ENCODE measurements at places on chromosomes 7 and 10. TPM values are rescaled to one million over a fixed set of nuclear protein-coding genes. Genes with fewer than 3 reads are reported as not detected.

DNA sequence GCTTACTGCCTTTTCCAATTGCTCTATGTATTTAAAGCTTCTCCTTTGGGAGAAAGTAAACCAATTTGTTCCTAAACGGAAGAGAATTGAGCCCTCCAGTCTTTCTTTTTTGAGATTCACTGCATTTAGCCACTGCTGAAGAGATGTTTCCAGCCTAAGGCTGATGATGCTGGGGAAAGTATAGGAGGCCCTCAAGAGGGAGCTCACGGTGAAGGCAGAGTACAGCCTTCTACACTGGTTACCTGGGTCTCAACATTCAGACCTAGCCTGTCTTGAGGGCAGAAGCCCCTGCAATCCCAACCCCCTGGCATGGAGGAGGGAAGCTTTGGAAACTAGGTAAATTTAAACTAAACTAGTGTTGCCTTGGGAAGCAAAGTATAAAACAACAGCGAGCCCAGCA, 316.7 kb upstream of the TPK1 start:
- no peak for DNase-seq

DNA sequence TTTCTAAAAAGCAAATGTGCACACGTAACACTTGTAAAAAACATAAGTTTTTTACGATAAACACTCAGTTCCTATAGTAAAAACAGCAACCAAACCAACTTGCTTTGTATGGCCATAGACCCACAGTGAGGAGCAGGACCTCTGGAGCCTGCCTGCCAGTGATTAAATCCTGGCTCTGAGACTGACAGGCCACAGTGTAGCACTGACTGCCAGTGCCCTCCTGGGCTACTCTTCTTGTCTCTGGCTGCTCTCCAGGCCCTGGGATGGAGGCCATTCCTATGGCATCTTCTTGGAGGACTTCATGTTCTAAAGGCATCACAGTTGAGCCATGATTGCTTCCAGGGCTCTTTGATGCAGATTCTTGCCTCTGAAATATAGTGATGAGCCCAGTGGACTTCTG, 22.7 kb upstream of the TMEM254 start:
- DNase-seq, result no peak

GRCh38 chr7:111265394-111265793, 174.5 kb downstream of the LRRN3 start:
- no peak for DNase-seq

- DNase-seq, result no peak
Measured at GRCh38 chr10:88270061-88270808, 312.9 kb downstream of the RNLS start.

DNA sequence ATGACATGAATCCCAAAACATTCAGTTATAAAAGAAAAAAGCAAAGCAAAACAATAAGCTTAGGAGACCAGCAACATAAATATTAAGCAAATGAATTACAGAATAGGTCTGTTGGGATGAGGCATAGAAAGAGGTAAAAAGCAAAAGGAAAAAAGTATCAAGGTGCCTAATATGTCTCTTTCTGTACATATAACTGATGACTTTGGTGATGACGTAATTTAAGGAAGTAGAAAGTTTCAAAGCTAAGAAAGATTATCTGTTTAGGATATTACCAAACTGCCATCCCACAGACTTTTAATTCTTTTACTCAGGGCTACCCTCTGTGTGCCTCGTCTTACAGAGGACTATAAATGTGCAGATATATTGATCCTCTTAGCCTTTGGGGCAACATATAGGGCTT, 1066.5 kb downstream of the SORCS3 start:
- DNase-seq, result no peak

DNA sequence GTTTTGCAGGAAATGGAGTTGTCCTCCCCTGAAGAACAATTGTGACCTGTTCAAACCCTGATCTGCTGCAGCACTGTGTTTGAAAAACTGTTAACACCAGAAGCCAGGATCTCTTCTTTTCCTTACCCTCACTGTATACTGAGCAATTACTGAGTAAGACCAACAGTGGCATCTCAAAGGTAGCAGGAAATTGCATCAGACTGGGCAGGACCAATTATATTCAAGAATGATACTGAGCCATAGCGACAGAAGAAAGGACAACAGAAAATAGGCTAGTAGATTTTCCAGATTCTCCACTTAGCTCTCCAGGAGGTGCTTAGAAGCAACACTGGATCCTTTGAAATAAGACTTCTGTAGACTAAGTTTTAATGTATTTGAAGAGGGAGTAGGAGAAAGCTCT, 57.4 kb upstream of the INHBA start:
- DNase-seq, result no peak

The CFAP69 gene
- polyA plus RNA-seq, result 5.1 TPM
